ENCODE measurements at places on chromosomes 13 and 19.
A peak's percentile ranks its signal among the peaks of the same experiment; 100 is the strongest.

- DNase-seq: no peak
Observed at GRCh38 chr13:63249411-63250187, 1834.0 kb upstream of the PCDH20 start.

- DNase-seq: no peak
Observed at GRCh38 chr13:110835721-110836604, 78.9 kb downstream of the ANKRD10 start.

DNA sequence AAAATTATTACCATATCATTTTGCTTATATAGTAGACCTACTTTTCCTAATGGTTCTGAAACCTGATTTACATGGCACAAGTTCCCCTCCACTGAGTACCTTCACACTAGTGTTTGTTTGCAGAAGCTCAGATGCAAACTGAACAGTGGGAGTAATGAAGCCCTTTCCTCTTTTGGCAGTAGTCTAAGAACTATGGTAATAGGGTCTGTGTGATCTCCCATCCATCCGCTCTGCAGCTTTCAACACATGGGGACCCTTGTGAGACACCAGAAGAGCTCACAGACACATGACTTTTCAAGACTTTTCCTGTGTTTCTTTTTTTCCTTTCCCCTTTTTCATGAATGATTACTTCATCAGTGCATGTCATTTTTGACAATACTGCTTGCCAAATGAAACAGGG is 336.0 kb downstream of the ATP8A2 start:
- DNase-seq: peak; percentile 15

- DNase-seq: no peak
Observed at GRCh38 chr19:3633559-3633988, 7.0 kb upstream of the CACTIN start.

- DNase-seq: no peak
Observed at GRCh38 chr13:27252467-27252866, 1.1 kb downstream of the RPL21 start.

- no peak for DNase-seq
Observed at GRCh38 chr19:16449330-16449961, 22.3 kb downstream of the EPS15L1 start.

GRCh38 chr19:19540064-19540714 is 2.1 kb downstream of the CILP2 start:
- DNase-seq: no peak

GRCh38 chr19:20858218-20858617 is 64.8 kb upstream of the ZNF85 start:
- DNase-seq: no peak

GRCh38 chr13:79187917-79188690 is 218.0 kb downstream of the RBM26 start:
- DNase-seq: peak; percentile 2

DNA sequence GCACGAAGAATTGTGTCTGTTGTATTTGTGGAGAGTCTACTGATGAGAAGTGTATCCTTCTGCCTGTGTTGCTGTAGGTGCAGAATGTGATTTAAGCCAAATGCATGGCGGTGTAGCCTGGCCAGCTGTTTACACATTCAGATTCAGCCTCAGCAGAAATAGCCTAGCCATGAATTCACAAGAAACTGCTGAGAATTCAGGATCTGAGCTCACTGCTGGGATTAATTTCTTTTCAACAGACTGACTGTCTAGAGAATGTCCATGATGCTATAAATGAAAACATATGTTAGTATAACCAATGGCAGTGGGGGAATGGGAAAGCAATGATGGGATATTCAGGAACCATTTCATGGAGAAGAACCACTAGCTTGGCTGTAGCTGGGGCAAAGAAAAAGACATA is 77.4 kb upstream of the RNF113B start:
- no peak for DNase-seq

DNA sequence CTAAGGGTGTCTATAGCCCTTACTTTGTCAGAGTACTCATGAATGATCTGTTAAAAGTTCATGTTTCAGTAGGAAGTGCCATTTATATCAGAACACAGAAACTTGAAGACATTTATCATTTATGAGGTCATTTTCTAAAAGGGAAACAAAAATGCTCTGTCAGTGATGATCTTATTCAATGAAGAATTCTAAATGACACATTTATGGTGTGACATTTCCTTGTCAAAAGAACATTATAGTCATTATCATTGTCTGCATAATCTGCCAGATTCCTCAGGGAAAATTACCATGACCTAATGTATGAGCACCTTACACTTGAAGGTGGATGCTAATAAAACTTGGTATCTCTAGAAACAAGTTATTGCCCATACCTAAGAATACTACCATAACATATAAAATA is 853.8 kb upstream of the SLITRK6 start:
- DNase-seq: no peak

GRCh38 chr13:41496420-41497234 is 39.3 kb downstream of the RGCC start:
- DNase-seq: no peak

DNA sequence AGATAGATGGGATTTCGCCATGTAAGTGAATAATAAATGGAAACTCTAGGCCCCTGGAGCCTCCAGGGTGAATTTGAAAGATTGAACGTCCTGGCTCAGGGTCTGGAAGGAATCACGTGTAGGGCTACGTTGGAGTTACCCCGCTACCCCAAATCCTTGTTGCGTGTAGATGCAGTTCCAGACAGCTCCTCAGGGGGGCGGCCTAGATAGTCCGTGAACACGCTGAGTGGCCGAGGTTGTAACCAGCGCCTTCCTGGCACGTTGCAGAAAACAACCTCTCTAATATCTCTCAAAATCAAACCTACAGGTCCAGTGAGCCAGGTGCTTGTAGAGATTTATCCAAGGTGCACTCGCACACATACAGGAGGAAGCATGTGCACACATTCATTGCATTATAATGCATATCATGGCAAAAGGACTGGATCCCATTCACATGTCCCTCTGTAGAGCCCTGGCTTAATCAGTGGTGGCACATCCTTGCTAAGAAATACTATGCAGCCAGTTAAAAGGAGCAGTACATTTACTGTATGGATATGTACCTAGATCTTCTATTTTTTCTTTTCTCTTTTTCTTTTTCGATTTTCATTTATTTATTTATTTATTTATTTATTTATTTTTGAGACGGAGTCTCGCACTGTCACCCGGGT is 2.5 kb upstream of the KEAP1 start:
- no peak for DNase-seq

DNA sequence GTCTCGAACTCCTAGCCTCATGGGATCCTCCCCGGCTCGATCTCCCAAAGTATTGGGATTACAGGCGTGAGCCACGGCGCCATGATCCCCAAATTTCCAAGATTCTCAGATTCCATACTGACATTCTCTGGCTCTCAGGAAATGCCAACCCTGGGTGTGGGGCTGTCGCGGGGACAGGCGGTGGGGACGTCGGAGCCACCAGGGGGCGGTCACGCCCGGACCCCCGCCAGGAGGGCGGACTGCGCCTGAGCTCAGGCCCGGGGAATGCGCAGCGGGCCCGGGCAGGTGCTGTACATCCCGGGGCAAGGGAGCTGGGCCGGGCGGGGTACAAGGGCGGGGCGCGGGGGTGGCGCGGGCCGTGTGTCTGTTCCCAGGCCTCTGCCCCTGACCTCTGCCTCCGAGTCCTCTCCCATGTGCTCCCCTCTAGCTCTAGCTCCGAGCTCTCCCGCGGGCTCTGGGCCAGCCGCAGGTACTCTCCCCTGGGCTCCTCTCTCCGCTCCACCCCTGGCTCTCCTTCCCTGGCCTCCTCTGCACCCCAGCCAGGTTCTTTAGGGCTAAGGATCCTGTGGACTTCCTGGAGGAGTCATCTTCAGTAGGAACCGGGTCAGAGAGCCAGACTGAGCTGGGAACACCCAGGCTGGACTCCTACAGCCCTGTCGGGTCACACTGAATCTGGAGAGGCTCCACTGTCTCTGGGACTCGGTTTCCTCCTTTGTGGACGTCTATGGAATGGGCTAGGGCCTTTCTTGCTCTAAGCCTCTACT is 2.4 kb downstream of the PPP1R13L start:
- DNase-seq: no peak

DNA sequence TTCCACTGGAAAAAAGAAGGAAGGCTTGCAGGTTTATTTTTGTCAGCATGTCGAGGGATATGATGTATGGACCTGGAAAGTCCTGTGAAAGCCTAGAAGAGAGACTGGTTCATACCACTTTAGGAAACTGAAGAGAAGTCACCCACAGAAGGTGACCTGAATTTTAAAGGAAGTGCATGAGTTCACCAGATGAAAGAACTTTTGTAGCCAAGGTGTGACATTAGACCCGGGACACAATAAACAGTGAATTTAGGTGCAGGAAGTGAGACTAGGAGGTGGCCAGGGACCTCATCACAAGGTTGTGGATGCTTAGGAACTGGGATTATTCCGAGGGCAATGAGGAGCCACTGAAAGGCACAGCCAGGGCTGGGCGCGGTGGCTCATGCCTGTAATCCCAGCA is 79.1 kb downstream of the ZNF429 start:
- no peak for DNase-seq

GRCh38 chr13:105008604-105009003 is 1526.9 kb downstream of the EFNB2 start:
- DNase-seq: no peak

DNA sequence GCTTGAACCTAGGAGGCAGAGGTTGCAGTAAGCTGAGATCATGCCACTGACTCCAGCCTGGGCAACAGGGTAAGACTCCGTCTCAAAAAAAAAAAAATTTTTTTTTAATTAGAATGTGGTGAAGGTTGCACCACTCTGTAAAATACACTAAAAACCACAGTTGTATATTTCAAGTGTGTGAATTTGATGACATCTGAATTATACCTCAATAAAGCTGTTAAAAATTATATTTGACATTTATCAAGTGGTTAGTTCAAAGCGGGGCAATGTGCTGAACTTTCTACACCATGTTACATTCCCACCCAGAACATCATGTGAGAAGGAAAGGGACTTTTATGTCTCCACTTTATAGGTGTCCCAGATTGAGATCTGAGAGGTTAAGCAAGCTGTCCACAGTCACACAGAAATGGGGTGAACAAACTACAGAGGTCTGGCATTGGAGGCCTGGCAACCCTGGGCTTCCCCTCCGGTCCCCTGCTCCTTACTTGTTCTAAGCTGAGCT is 5.9 kb upstream of the S1PR5 start:
- no peak for DNase-seq
